ENCODE measurements at places on chromosomes 12 and 14.

DNA sequence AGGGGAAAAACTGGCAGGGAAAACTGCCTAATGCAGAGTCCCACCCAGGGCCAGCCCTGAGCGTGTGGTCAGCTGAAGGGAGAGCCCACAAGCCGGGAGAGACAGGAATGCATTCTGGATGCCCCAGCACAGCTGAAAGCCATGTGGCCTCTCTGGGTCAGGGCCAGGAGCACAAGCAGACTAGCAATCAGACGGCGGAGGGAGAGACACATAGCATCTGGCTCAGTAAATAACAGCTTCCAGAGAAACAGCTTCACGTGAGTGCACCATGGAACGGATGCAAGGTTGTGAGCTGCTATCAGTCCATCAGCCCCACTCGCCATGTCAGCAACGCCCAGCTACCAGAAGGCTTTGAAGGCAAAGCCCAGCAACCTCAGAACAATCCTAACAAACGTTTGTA, 28.2 kb upstream of the TMEM106C start:
- no peak for DNase-seq

DNA sequence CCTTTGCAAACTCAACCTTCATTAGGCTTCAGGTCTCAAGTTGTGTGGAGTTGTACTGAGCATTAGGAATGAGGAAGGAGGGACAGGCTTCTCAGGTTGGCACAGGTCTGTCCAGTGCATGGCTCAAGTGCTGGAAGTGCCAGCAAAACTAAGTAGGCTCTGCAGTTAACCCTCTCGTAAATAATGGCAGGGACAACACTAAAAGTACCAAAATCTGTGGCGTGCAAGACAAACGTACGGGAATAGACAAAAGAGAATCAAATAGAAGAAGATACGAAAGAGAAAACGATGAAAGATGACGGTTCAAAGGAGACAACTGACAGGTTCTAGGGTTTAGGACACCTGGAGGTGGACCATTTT, 612 bp downstream of the TRAPPC6B start:
- no peak for DNase-seq

DNA sequence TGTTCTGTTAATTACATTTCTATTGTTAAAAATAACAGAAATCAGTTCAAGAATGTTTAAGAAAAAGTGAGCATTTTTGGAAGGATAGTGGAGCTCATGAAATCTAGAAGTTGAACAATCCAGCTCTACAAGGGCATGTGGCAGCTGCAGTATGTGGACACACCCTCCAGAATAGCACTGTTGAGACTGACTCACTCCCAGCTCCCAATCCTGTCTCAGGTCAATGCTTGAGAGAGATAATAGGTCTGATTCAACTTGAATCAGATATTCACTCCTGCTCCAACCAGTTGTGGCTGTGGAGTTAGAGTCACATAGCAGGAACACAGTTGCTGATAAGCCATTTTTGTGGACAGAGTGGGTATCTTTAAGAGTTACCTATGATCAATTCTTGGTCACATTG, 113.0 kb upstream of the NTF3 start:
- DNase-seq: no peak

DNA sequence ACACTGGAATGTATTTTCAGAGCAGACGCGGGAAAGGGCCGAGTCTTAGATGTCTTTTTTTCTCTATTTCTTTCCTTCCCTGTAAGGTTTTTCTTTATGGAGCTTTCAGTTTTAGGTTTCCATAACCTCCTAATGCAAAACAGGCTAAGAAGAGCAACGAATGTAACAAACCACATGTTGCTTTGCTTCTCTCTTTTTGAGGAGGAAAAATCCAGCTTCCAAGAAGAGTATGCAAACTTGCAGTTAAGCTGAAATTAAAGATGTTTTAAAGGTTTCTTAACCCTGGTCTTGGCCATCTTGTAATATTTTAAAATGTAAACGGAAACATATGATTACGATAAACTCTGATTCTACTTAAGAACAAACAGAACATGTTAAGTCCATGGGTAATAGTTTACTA, 86.9 kb downstream of the PRICKLE1 start:
- no peak for DNase-seq

GRCh38 chr12:132546647-132547046, 56.7 kb downstream of the FBRSL1 start:
- DNase-seq: no peak

DNA sequence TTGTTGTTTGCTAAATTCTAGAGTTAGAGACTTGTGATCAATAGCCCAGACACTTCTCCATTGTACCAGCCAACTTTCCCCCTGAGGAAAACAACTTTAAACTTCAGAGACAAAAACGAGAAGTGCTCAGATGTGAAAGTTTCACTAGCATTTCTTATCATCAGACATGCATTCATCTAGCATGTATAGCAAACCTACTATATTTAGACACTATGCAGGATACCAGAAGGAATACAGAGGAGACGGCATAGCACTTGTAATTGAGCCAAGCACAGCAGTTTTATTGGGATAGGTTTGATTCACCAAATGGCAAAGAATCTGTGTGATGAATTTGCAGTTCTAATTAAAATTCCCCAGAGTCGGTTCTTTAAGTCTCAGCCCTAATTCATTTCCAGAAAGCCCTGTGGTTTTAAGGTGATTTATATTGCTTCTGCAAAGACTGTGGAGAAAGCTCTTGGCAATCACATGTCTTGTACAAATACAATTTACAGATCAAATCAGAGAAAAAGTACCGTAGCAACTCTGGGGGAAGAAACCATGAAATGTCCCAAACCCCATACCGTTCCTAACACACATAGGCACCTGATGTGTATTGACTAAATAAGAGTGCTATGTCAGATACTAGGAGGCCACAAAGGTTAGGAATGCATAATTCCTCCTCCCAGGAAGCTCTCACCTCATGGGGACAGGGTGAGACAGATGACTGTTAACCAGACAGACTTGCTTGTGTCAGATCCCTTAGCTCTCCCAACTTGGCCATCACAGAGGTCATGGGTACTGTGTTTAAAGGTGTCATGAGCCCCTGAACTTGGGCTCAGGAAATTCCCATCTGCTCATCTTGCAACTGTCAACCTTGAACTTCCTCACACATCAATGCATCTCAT, 69.6 kb upstream of the KRAS start:
- DNase-seq: no peak

DNA sequence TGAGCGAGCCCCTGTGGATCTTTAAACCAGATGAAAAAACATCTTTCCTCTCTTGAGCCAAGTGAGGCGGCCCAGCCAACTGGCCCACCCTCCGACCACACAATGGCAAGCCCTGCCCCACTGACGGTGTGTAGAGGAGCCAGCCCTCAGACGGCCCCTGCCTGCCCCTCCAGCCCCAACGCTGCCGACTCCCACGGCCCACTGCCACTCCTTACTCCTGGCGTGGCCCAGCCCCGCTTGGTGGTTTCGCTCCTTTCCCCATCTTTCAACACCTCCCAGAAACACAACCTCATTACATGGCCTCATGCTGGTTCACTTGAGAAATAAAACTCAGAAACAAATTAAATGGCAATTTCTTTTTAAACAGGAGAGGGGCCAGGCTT, 80.6 kb upstream of the DICER1 start:
- no peak for DNase-seq

DNA sequence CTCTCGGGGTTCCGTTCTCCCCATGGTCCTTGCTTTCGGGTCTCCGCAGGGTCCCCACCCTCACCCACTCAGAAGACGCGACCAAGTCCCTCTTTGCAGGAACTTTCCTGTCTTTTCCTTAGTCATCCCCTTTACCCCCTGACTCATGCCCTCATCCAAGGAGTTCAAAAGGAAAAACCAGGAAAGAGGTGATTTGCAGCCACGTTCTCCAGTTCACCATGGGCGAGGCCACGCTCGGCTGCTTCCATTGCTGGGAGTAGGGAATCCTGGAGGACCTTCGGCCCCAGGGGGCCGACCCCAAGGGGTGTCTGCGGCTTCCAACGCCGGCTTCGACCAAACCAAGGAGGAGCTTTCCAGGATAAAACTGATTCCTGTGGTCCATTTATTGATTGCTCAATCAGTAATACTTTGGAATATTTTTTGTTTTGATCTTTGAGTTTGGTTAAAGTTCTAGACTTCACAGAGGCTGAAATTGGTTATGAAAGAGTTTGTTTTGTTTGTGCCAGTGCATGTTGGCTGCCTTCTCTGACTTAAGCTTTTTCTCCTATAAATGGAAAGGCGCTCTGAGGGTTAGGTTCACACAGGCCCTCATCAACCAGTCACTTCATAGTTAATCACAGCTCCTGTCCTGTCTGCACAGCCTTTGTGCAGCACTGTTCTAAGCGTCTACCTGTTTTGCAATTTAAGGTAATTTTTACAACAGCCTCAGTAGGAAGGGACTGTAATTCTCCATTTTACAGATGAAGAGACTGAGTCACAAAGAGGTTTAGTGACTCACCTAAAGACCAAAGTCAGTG, 827 bp downstream of the ALDH2 start:
- DNase-seq: no peak

DNA sequence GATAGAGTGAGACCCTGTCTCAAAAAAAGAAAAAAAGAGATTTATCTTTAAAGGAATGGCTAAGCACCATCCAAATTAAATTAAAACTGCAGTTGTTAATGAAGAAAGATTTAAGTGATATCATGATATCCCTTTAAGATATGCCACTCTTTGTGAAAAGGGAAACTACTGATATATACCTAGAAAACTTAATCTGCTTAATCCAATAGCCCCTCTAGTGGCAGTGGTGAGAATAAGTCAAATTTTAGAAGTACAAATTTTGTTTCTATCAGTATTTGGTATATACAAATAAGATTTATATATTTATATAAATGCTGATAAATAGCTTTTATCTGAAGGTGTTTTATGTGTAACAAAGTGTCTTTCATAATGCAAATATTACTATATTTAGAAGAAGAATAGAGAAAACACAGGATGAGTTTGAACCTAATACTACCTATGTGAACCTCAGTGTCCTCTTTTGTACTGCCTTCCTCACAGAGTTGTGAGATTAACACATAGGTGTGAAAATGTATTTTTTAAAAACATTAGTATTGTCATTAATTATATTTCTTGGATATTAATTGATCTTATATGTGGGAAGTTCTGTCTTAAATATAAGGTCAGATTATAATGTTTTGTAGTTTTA, 51.4 kb upstream of the GARIN2 start:
- no peak for DNase-seq

GRCh38 chr14:77094672-77095284, 3.3 kb upstream of the CIPC start:
- DNase-seq: peak; percentile 77

DNA sequence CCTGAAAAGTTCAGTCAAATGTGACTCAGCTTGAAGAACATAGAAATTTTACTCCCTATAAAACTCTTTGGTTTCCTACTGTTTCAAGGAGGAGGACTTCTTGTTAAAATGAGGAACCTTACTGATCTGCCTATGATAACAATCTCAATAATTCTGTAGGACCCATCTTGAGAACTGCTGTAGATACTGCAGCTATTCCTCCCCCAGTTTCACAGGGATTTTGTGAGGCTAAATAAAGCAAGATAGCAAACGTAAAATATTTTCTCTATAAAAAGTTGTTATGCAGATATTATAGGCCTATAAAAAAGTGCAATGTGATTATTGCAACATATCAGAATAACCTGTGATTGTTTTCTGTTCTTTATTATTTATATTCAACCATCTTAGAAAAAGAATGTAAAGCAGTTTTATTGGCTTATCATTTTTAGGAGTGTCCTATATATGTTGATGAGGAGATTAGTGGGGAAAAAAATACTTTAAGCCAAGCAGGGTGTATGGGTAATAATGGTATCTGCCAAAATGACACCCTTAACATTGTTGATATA, 12.1 kb downstream of the CLEC14A start:
- no peak for DNase-seq
